ENCODE measurements at places on chromosomes 12 and 14. TPM values are rescaled to one million over a fixed set of nuclear protein-coding genes. Genes with fewer than 3 reads are reported as not detected.

The LRCOL1 gene
- total RNA-seq, result 1.6 TPM

The KRT84 gene
- not detected for total RNA-seq

The OTX2 gene
- not detected for total RNA-seq

The HCAR2 gene
- 5.1 TPM for total RNA-seq

The ARHGEF25 gene
- total RNA-seq, result 20.0 TPM

The ACSM4 gene
- total RNA-seq, result not detected

The CCDC198 gene
- not detected for total RNA-seq

The RPAP3 gene
- total RNA-seq, result 20.7 TPM

The KCNC2 gene
- total RNA-seq, result not detected

The GPR33 gene
- total RNA-seq, result not detected

The ACVRL1 gene
- total RNA-seq, result 173 TPM

The SLC6A12 gene
- 3.4 TPM for total RNA-seq

The TMEM19 gene
- 35.0 TPM for total RNA-seq

The STAC3 gene
- 5.0 TPM for total RNA-seq

The ZDHHC22 gene
- not detected for total RNA-seq

The ABHD12B gene
- total RNA-seq, result not detected

The PMCH gene
- total RNA-seq, result not detected

The POP5 gene
- total RNA-seq, result 40.6 TPM

The IFI27L1 gene
- 23.8 TPM for total RNA-seq

The OTOGL gene
- 0.08 TPM for total RNA-seq

The PRKD1 gene
- total RNA-seq, result 13.6 TPM

The TSPAN11 gene
- total RNA-seq, result 16.6 TPM

The CLEC1B gene
- 0.38 TPM for total RNA-seq

The CISTR gene
- not detected for total RNA-seq

The NINJ2 gene
- 18.0 TPM for total RNA-seq
